ENCODE measurements at places on chromosomes 16 and 17.

GRCh38 chr16:10069374-10069773, 112.9 kb downstream of the GRIN2A start:
- DNase-seq: no peak

DNA sequence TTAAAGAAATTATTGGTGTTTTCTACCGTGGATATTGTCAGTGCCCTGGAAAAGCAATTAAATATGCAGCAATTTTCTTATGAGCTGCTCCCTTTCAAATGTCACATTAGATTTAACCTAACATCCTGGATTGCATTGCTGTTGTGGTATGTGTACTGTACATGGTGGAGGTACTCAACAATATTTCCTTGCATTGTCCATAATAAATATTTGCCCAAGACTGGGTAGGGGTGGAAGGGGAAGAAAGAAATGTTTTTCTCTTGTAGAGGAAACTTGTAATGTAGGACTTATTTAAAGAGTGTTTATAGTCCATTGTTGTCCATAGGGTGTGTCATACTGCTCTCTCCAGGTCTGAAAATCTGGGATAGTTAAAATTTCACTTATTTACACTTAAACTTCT, 346.2 kb upstream of the TBX2 start:
- DNase-seq: no peak

GRCh38 chr16:27226476-27226875, 23.1 kb downstream of the KDM8 start:
- no peak for DNase-seq

GRCh38 chr16:51050377-51050706, 100.7 kb downstream of the SALL1 start:
- DNase-seq: no peak

GRCh38 chr17:38587947-38588787, 17.6 kb downstream of the SRCIN1 start:
- DNase-seq: no peak

- peak; percentile 72 for DNase-seq
Observed at GRCh38 chr16:84065536-84066132, 23.0 kb upstream of the SLC38A8 start.

- no peak for DNase-seq
Observed at GRCh38 chr17:58358408-58359172, 6.6 kb upstream of the SUPT4H1 start.

DNA sequence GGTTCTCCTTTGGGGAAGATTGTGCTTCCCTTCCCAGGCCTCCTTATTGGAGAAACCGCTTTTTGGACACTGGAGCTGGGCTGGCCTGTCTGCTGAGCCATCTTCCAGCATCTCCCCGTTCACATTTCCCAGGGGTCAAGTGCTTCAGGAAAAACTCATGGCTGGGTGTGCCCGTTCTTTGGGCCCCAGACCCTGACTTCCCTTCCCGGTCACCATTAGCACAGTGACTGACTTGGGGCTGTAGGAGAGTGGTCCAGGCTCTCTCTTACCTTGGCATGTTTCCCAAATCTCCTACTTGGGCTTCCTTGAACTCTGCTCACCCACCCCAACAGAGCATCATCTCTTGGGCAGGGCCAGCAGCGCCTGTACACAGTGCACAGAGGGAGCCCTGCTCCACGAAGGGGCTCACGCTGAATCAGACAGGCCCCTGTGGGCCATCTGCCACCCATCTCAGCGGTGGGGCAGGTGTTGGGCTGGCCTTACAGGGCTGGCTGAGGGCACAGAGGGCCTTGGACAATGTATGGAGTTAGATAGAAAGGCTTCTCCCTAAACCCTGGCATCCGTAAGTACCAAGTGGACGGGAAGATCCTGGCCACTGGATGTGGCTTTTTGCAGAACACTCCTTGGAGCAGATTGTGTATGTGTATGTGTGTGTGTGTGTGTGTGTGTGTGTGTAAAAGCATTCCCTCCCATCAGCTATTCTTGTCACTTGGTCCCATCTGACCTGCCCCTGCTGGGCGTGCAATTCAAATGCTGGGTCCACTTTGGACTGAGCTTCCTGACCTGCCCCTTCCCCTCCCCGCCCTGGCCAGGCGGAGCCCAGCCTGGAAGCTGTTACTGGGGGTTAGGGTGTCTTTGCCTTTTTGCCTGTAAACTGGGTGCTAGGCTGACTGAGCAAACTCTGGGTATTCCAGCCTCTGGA, 24.9 kb upstream of the CDC42EP4 start:
- DNase-seq: no peak

DNA sequence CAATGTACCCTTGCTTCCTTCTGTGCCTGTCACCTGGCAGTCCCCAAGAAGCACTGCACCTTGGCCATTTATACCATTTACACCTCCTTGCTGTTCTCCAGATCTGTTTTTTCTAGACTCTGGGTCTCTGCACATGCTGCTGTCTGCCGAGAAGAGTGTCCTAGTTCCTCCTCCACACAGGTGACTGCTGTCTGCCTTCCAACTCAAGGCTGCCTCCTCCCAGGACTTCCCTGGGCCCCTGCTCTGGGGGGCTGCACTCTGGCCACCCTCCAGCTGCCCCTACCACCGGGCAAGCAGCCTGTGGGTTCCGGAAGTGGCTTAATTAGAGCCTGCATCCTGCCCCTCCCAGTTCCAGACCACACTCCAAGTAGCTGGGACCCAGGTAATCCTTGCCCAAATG, 5.7 kb upstream of the LIMD2 start:
- DNase-seq: no peak

All from fibroblast of pulmonary artery (primary cell).